ENCODE measurements at places on chromosomes 11 and 22.

- no peak for DNase-seq
These were observed 31.9 kb downstream of the MRGPRD start for GRCh38 chr11:68948935-68949334.

DNA sequence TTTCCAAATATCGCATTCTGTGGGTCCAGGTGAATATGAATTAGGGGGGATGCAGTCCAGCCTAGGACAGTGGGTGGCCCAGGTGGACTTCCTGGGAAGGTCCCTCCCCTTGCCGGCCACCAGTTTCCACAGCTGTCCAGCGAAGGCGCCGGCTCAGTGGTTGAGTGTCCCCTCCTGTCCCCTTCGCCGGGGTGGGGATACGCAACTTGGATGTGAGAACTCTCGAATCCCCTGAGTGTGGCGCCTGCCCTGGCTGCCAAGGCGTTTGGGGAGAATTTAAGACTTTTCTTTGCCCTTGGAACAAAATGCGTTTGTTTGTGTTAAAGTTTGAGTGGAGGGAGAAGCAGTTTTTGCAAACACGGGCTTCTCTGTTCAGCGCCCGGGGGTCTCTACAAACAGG lies 123.7 kb downstream of the KCNQ1OT1 start:
- no peak for DNase-seq

DNA sequence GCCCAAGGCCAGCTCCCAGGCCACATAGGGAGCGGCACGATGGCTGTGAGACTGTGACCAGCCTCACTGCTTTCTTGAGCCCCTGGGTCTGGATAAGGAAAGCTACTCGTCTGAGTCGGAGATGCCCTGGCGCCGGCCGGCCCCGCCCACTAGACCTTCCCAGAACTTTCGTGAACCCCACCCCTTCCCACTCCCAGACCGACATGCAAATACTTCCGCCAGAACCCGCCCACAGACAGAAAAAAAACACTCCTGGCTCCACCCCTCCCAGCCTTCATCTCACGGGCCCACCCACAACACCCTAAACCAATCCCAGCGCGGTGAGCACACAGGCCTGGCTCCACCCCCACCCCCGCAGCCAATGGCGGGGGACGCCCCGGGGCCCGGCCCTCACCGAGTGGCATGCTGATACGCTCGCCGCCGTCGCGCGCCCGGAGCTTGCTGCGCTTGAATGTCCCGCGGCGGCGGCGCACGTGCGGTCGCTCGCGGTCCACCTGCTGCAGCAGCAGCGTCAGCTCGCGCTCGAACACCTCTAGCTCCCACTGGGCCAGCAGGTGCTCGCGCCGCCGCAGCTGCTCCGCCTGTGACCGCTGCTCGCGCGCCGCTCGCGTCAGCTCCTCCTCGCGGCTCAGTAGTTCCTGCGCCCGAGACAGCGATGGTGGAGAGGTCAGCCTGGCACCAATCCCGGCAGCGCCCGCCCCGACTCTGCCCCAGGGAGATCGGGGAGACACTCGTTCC lies 7.0 kb downstream of the MAP3K11 start:
- DNase-seq = no peak

DNA sequence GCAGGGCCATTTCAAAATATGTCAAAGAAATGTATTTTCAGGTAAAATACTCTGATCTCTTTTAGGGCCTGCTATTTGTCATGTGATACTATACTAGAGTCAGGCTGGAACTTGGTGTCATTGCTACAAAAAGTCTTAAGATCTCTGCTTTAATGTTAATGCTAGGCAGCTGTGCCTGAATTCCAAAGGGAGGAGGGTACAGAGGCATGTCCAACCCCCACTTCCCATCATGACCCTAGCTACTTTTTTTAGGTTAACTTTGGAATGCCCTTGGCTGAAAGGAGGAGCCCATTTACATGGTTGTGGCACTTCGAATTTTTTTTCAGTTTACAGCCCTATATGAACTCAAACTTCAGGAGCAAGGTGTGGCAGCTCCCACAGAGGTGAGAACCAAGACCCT lies 58.1 kb downstream of the OSBP2 start:
- no peak for DNase-seq

DNA sequence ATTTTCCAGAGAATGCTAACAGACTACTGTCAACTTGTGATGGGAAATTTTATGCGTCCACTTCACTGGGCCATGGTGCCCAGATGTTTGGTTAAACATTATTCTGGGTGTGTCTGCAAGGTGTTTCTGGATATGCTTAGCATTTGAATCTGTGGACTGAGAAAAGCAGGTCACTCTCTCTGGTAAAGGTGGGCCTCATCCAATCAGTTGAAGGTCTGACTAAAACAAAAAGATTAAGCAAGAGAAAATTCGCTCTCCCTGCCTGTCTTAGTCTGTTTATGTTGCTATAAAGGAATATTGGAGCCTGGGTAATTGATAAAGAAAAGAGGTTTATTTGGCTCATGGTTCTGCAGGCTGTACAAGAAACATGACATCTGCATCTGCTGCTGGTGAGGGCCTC lies 32.1 kb upstream of the CD81 start:
- DNase-seq = no peak

GRCh38 chr11:2835296-2835695 lies 50.3 kb downstream of the CDKN1C start:
- no peak for DNase-seq

DNA sequence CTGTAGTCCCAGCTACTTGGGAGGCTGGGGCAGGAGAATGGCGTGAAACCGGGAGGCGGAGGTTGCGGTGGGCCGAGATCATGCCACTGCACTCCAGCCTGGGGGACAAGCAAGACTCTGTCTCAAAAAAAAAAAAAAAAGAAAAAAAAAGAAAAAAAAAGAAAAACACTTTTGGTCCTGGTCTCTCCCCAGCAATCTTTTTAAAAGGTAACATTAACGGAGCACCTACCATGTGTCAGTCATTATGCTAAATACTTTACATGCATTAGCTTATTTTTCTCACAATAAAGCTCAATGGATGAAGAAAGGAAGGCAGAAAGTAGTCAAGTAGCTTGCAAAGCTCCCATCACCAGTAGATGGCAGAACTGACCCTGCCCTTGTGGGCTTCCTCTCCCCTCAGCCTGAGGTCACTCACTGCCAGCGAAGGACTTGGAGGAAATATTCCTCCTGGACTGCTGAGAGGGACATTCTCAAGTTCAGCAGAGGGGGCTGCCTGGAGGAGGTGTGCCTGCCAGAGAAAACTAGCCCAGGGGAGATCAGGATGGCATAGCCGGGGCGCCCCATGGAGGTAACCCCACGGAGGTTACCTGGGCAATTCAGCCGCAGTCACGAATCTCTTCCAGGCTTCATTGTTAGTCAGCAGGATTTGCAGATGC lies 15.5 kb downstream of the APOL3 start:
- no peak for DNase-seq

- no peak for DNase-seq
These were observed 27.0 kb upstream of the SLC25A18 start for GRCh38 chr22:17536269-17536668.

GRCh38 chr22:32561756-32562155 lies 87.1 kb downstream of the FBXO7 start:
- DNase-seq = no peak

GRCh38 chr11:118922745-118923627 lies 2.7 kb downstream of the BCL9L start:
- DNase-seq = no peak

Data from T follicular helper cell (primary cell).